ENCODE measurements at places on chromosomes 4 and X.

DNA sequence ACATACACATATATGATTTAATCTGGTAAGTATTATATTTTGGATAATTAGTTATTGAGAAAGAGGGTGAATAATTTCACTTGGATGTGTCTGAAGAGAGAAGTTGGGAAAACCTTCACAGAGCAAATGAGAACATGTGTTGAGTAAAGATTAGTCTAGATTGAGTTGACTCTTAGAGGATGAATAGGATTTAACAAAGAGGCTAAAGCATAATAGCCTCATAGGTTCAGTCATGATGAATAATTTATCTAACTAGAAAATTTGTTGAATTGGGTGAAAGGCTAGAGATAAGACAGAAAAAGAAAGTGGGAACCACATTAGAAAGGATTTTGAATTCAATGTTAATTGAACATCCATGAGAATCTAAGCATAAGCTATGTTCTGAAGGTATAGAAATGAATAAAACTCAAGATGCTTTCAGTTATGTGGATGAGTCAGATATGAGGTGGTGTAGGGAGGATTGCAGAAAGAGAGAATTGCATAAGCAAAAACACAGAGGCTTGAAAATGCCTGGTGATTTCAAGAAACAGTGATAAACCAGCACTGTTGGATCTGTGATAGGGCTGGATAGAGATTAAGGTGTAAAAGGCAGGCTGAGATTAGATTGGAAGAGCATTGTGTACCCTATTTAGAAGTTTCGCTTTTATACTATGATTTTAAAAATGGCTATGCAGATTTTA is 207.6 kb upstream of the NR3C2 start:
- no peak for DNase-seq
- no peaks in the 10 kb centered on the region for H3K27me3 ChIP-seq
- H3K36me3 ChIP-seq: no peaks in the 10 kb centered on the region
- H3K27ac ChIP-seq: no peak overlapping the region

- no peaks in the 10 kb centered on the region for H3K4me1 ChIP-seq
- H3K27me3 ChIP-seq: no peaks in the 10 kb centered on the region
- no peaks in the 10 kb centered on the region for H3K36me3 ChIP-seq
- no peak for DNase-seq
- H3K27ac ChIP-seq: no peak overlapping the region
Observed at GRCh38 chr4:123568936-123569335, 172.3 kb downstream of the SPRY1 start.

DNA sequence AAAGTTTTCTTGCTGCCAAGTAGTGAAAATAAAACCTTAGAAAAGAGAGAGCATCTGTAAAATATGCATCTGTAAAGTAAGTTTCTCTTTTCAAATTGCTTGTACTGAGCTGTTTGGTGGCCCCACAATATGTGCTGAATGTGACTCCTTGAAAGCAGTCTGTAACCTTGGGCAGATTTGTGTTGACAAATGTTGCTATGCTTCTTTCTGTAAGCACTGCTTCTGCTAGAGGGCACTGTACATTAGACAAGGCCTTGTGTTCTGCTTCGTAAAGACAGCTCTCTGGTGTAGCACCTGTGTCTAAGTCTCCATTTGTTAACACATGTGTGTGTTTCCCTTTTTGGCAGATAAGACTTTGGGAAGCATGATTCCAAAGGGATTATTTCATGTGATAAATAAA is 56.6 kb upstream of the NRK start:
- H3K4me3 ChIP-seq: no peak overlapping the region
- H3K4me1 ChIP-seq: no peaks in the 10 kb centered on the region
- no peak overlapping the region for H3K27ac ChIP-seq
- H3K36me3 ChIP-seq: no peaks in the 10 kb centered on the region
- no peak for DNase-seq

DNA sequence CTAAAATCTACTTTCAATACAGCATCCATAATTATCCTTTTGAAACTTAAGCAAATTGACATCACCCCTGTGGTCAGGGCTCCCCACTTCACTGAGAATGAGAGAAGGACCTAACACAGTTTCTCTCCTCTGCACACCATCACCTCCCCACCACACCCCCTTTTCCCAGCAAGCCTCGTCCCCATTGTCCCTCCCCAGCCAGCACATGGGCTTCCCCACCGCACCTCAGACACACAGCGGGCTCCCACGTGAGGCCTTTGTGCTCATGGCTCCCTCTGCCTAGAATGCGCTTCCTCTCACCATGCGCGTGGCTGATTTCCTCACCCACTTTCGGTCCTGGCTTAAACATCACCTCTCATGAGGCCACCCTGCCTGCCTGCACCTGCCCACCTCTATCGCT is 639.0 kb upstream of the FRG1 start:
- no peak overlapping the region for H3K4me3 ChIP-seq
- no peaks in the 10 kb centered on the region for H3K36me3 ChIP-seq
- H3K27ac ChIP-seq: no peak overlapping the region
- H3K27me3 ChIP-seq: no peaks in the 10 kb centered on the region

GRCh38 chr4:43126595-43126994 is 234.1 kb downstream of the GRXCR1 start:
- H3K27ac ChIP-seq: no peak overlapping the region
- H3K4me3 ChIP-seq: no peak overlapping the region
- H3K36me3 ChIP-seq: no peaks in the 10 kb centered on the region
- H3K27me3 ChIP-seq: no peaks in the 10 kb centered on the region
- no peak for DNase-seq

GRCh38 chrX:52865343-52865998 is 2.4 kb downstream of the XAGE3 start:
- no peaks in the 10 kb centered on the region for H3K4me1 ChIP-seq
- DNase-seq: no peak

DNA sequence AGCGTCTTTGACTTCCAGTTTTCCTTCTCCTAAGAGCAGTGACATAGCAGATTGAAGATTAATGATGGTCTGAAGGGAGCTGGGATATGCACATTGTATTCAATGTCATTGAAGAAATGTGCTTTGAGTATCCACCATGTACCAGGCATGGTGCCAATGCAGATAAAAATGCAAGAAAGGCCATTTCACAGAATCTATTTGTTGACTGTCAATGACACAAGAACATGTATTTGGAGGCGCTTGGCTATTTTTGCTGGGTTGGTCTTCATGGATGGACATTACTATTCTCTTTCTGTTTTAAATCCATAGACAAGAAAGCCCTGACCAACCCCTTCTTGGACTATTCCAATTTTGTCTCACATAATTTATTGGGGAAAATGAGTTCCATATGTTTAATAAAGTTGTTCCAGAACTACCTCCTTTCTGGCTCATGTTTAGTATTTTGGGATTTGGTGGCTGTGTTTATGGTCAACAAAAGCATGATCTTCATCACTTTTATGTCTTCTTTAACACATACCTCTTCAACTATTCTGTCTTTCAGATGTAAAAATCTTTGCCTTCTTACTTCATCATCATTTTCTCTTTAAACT is 174.5 kb downstream of the CPE start:
- H3K4me1 ChIP-seq: no peaks in the 10 kb centered on the region
- no peak for DNase-seq
- H3K27me3 ChIP-seq: no peaks in the 10 kb centered on the region
- H3K36me3 ChIP-seq: no peaks in the 10 kb centered on the region
- H3K27ac ChIP-seq: no peak overlapping the region

- H3K27me3 ChIP-seq: no peaks in the 10 kb centered on the region
- no peaks in the 10 kb centered on the region for H3K4me1 ChIP-seq
- DNase-seq: no peak
- no peak overlapping the region for H3K4me3 ChIP-seq
- no peak overlapping the region for H3K27ac ChIP-seq
Observed at GRCh38 chr4:85607624-85608023, 132.7 kb downstream of the ARHGAP24 start.

DNA sequence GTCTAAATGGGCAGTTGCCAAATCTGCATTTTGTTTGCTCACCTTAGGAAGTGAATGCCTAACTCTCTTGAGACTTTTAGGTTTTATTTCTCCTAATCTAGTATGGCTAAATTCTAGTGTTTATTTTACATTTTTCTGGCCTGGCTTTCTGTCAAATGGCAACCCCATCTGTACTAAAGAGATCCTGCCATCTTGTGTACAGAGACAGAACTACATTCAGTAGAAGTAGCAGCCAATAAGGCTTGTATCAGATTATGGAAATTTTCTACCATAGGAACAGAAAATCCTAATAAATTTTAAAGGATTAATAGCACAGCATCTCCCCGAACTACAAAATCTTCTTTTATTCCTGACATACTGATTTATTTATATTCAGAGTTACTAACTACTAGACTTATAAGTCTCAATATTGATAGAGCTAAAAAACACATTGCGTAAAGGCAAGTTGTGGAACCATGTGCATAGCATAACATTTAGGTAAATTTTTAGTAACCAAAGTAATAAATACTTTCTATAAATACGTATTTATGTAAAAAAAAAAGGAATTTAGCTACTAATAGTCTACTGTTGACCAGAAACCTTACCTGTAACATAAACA is 45.5 kb downstream of the TMEM144 start:
- H3K27ac ChIP-seq: no peak overlapping the region
- no peak overlapping the region for H3K4me3 ChIP-seq
- no peaks in the 10 kb centered on the region for H3K27me3 ChIP-seq
- DNase-seq: no peak
- H3K36me3 ChIP-seq: no peaks in the 10 kb centered on the region

GRCh38 chr4:185587427-185588161 is 52.3 kb upstream of the PDLIM3 start:
- H3K36me3 ChIP-seq: no peaks in the 10 kb centered on the region
- H3K4me3 ChIP-seq: no peak overlapping the region
- DNase-seq: no peak
- H3K27me3 ChIP-seq: no peaks in the 10 kb centered on the region
- peaks cover 8% of the 10 kb centered on the region for H3K4me1 ChIP-seq

GRCh38 chr4:53060278-53060677 is 198.2 kb downstream of the RASL11B start:
- DNase-seq: no peak
- H3K4me1 ChIP-seq: no peaks in the 10 kb centered on the region
- H3K4me3 ChIP-seq: no peak overlapping the region
- H3K27me3 ChIP-seq: no peaks in the 10 kb centered on the region
- no peaks in the 10 kb centered on the region for H3K36me3 ChIP-seq

GRCh38 chrX:22999696-23000223 is at the start of gene DDX53:
DDX53 (plus strand) TSS chrX:22999960; CDS start chrX:23000058, 98 bp downstream.
- H3K4me3 ChIP-seq: no peak within 1 kb of the TSS
- no peaks in the 10 kb centered on the region for H3K4me1 ChIP-seq
- no peak for DNase-seq
- no peak within 1 kb of the TSS for H3K27ac ChIP-seq

DNA sequence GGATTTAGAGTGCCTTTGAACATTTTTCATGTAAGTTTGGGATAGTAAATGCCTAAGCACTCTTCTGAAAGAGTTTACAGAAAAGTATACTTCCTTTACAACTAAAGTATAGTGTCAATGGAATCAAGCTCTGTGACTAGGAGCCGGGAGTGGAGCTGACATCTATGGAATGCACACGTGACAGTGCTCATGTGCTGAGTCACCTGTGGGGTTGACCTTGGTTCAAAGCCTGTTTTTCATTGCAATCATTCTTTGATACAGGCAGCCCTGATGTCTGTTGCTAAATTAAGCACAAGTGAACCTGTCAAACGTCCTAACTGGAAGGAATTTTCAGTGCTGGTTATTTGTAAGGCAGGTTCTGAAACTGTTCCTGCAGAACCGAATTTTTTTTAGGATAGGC is 82.5 kb downstream of the GPAT3 start:
- peaks cover 9% of the 10 kb centered on the region for H3K4me1 ChIP-seq
- no peaks in the 10 kb centered on the region for H3K36me3 ChIP-seq
- no peaks in the 10 kb centered on the region for H3K27me3 ChIP-seq

DNA sequence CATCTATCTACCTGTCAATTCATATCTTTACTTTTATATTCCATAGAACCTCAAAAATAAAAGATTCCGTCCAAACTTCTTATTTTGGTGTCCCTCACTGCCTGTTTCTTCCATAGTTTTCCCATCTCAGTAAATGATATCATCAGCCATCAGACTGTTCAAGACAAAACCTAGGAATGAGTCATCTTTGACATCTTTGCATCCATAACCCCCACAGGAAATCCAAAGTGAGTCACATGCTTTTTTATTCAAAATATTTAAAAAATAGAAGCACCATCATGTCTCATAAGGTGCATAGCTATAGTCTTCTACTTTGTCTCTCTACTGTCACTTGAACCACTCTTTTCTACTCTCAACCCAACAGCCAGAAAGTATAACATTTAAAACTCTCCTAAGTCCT is 29.9 kb upstream of the CXXC4 start:
- no peaks in the 10 kb centered on the region for H3K36me3 ChIP-seq
- no peaks in the 10 kb centered on the region for H3K27me3 ChIP-seq
- no peak for DNase-seq
- H3K4me3 ChIP-seq: no peak overlapping the region
- no peaks in the 10 kb centered on the region for H3K4me1 ChIP-seq

GRCh38 chr4:102601586-102602227 is 100.5 kb downstream of the NFKB1 start:
- H3K27me3 ChIP-seq: no peaks in the 10 kb centered on the region
- peaks cover 36% of the 10 kb centered on the region for H3K36me3 ChIP-seq
- H3K27ac ChIP-seq: no peak overlapping the region
- no peak for DNase-seq

DNA sequence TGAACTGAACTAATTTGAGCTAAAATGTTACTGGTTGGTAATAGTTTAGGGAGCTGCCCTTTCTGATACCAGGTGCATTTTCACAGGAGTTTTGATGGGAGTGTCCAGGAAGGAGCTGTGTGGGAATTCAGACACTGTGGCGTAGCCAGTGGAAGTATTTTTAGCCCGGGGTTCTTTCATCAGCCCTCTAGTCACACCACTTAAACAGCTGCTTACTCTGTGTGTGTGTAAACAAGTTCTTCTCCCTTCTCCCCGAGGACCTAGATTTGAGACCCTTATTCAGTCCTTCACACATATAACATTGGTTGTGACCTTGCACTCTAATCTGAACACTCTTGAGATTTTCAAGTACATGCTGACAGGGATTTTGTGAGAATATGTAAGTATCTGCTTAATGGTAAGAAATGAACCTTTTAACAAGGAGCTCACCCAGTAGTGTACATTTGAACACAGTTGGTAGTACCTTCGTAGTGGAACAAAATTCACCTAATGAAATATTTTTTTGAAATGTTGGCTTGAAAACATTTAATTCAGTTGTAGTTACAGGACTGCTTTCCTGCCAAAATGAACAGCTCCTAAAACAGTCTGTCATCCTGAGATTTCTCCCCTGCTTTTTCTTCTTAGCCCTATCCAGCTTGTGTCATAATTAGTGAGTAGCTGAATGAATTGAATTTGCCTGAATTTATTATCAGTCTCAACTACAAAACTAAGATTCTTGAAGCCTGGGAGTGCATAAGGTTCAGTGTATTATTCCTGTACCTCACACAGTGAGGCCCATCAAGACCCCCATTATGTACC is 61.8 kb downstream of the BMPR1B start:
- no peak overlapping the region for H3K4me3 ChIP-seq
- no peaks in the 10 kb centered on the region for H3K36me3 ChIP-seq
- no peak overlapping the region for H3K27ac ChIP-seq
- no peak for DNase-seq
- H3K27me3 ChIP-seq: no peaks in the 10 kb centered on the region

- H3K27ac ChIP-seq: no peak overlapping the region
- H3K27me3 ChIP-seq: no peaks in the 10 kb centered on the region
- H3K4me1 ChIP-seq: no peaks in the 10 kb centered on the region
- H3K4me3 ChIP-seq: no peak overlapping the region
- H3K36me3 ChIP-seq: no peaks in the 10 kb centered on the region
Observed at GRCh38 chr4:132709056-132709455, 440.0 kb upstream of the PCDH10 start.

- DNase-seq: no peak
- no peak overlapping the region for H3K4me3 ChIP-seq
- peak overlapping the region; percentile 31 for H3K27ac ChIP-seq
- no peaks in the 10 kb centered on the region for H3K36me3 ChIP-seq
- H3K27me3 ChIP-seq: no peaks in the 10 kb centered on the region
Observed at GRCh38 chrX:114787061-114787460, 203.2 kb downstream of the HTR2C start.

Measured in ascending aorta (tissue), 2 donors.